ENCODE measurements at places on chromosomes 6 and 20. TPM values are rescaled to one million over a fixed set of nuclear protein-coding genes. Genes with fewer than 3 reads are reported as not detected.

DNA sequence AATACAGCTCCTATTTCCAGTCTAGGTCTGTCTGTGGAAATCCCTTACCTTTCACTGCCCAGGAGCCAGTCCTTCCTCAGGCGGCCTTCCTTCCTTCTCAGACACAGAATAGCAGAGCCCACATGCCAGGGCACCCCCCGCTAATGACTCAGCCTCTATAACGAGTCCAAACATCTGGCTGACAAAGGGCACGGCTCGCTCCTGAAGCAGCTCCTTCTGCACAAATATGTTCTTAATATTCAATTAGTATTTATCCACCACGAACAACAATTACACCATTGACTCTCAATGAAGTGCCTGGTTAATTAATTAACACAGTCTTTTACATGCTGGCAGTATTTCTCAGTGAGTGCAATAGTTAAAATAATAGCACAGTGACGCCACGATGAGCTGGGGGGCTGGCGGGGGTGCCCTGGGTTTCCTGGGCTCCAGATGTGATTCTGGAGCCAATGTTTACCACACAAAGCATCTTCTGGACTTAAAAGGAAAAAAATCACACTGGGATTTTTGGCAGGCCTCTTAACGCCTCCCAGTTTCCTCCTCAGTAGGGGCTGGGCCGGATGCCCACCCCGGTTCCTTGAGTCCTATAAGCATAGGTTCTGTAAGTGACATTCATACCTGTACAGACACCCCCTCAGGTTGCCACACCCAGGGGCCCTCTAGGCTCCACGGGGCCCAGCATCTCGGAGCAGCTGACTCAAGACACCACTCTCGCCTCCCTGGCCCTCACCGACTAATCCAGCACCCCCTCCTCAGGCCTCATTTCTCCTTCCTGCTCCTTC, 158.6 kb upstream of the MLN start:
- ATAC-seq = no peak

EFCAB8 gene
- not detected for total RNA-seq

RIPOR3 gene
- total RNA-seq = 24.1 TPM

DNA sequence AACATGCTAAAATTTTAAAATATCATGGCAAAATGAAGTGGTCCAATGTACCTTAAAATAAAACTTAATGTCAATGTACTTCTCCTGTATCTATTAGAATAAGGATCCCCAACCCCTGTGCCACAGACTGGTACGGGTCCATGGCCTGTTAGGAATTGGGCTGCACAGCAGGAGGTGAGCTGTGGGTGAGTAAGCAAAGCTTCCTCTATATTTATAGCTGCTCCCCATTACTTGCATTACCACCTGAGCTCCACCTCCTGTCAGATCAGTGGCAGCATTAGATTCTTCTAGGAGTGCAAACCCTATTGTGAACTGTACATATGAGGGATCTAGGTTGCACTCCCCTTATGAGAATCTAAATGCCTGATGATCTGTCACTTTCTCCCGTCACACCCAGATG, 86.0 kb downstream of the SLC16A10 start:
- no peak for ATAC-seq

CPXM1 gene
- total RNA-seq = 1.9 TPM

- no peak for ATAC-seq
Observed at GRCh38 chr20:35283441-35284266, 918 bp downstream of the EIF6 start.

DNA sequence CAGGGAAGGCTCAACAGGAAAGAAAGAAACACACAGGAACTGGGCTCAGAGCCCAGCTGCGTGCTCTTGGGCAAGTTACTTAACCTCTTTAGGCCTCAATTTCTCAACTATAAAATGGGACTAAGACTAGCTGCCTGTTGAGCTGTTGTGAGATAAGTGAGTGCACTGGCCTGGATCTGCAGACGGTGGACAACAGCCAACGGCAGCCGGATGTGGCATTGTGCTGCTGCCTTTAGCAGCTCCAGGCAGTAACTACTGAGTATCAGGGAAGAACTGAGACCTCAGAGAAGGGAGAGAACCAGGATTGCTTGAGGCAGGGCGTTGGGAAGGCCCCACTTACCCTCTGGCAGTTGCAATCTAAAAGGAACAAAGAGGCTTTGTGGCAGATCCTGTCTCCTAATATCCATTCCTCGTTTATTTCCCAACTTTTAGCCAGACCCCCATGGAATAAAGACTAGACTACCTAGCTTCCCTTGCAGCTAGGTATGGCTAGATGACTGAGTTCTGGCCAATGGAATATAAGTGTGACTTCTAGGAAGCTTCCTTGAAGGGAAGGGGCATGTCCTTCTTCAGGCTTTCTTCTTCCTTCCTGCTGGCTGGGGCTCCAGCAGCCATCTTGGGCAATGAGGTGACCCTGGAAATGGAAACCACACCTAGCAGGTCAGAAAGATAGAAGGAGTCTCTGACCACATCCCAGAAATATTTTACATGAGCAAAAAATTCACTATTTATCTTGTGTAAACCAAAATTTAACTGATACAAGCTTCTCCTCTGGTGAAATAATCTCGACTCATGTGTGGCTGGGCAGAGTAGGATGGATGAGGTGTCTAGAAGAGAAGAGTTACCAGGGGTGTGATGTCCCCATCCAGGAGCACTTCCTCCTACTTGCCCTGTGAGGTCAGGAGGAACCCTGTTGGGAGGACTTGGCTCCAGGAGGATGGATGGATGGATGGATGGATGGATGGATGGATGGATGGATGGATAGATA, 67.6 kb downstream of the MRPL14 start:
- ATAC-seq = no peak

GRCh38 chr6:39114388-39114703, 640 bp downstream of the SAYSD1 start:
- peak; percentile 29 for ATAC-seq

GRCh38 chr6:34537922-34538550, 18.1 kb downstream of the SPDEF start:
- no peak for ATAC-seq

SPDEF gene
- not detected for total RNA-seq
